ENCODE measurements at places on chromosomes 6 and 20. TPM values are rescaled to one million over a fixed set of nuclear protein-coding genes. Genes with fewer than 3 reads are reported as not detected.
A peak's percentile ranks its signal among the peaks of the same experiment; 100 is the strongest.

GRCh38 chr20:25282796-25283195, 34.9 kb downstream of the PYGB start:
- no peak for DNase-seq

GRCh38 chr20:37649676-37650370, 44.0 kb upstream of the CTNNBL1 start:
- no peak for DNase-seq

DNA sequence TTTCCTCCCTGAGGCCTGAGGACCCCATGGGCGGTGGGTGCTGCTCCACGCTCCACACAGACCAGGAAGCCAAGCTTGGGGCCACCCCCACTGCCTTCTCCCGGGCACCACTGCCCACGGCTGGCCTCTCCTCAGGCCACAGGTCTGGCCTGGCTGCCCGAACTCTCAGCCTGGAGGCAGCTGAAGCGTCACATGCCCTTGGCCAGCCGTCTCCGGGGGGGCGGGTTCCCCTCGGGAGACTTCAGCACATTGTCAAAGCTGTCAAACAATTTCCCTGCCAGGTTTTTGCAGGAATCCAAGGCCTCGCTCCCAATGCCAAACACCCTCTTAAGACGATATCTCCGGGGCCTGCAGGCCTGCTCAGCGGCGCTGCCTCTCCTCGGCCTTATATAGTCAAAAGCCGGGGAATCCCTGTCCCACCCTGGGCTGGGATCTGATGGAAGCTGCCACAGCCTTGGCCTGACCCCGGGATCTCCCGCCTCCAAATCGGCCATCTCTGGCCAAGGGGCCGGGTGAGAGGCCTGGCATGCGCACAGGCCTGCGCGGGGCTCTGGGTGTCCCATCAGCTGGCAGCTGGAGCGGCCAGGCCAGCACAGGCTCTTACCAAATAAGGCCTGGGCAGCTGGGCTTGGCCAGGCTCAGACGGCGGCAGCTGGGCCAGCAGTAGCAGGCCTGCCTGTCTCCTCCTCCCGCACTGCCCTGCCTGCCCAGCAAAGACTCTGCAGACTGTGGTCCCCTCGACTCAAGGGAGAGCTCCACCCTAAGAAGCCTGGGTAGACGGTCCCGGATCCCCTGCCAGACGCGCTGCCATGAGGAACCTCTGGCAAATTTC, 49.7 kb downstream of the RBM38 start:
- DNase-seq, result peak; percentile 88

- no peak for DNase-seq
These were observed 109.4 kb downstream of the ATXN1 start for GRCh38 chr6:16651871-16652270.

- no peak for DNase-seq
These were observed 301.4 kb upstream of the IRAK1BP1 start for GRCh38 chr6:78565997-78566396.

DNA sequence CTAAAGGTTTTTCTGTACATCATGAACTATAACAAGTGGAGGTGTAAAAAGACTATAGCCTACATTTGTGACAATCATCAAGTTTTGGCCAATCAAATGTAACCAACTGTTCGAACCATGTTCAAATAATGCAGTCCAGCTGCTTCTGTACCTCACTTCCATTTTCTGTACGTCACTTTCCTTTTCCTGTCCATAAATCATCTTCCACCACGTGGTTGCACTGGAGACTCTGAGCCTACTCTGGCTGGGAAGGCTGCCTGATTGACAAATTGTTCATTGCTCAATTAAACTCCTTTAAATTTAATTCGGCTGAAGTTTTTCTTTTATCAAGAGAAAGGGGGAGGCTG, 270.4 kb upstream of the JARID2 start:
- DNase-seq, result no peak

DNA sequence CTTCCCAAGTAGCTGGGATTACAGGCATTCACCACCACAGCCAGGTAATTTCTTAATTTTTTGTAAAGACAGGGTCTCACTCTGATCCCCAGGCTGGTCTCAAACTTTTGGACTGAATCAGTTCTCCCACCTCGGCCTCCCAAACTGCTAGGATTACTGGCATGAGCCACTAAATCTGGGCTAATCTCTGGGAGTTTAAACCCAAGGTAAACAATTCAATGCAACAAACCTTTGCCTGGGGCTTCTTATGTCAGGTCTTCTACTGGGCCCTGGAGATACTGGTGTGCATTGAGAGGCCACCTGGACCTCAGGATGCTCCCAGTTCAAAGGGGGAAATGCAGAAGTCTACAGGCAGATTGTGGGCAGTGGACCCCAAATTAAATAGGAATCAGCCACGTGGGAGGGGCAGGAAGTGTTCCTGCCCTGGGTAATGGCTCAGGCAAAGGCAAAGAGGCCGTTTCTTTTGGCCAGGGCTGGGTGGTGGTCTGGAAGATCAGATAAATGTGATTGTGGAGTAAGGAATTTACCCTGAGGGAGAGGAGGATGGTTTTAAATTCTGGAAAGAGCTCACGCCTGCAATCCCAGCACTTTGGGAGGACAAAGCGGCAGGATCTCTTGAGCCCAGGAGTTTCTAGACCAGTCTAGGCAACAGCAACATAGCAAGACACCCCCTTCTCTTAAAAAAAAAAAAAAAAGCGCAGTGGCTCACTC, 1.3 kb upstream of the MYBL2 start:
- no peak for DNase-seq

The LY6G6F gene
- not detected for polyA plus RNA-seq

DNA sequence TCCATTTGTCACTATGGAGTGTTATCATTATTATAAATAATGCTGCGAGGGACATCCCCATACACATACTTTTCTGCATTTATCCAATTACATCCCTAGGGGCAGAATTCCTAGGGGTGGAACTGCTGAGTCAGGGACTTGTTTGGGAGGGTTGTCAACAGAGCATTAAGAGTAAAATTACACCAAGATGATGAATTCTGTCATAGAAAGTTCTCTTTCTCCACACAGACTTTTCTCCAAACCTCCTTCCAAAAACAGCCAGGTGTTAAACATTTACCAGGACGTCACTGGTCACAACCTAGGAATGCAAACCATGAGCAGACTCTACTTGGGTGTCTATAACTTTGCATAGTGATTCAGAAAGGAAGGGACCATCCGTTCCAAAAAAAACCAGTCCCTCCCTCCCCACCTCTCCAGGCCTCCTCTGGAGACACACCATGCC, 95.5 kb downstream of the PRND start:
- DNase-seq, result no peak

GRCh38 chr20:62884556-62884955, 22.9 kb upstream of the TCFL5 start:
- DNase-seq, result no peak

The MAPK14 gene
- polyA plus RNA-seq, result 19.8 TPM

Data from SK-N-SH (cell line).